Ovary (tissue), 10 donors: ENCODE measurements at places on chromosomes 13 and 19. TPM values are rescaled to one million over a fixed set of nuclear protein-coding genes. Genes with fewer than 3 reads are reported as not detected.

- no peak for DNase-seq
Measured at GRCh38 chr13:94713561-94714182, 1.3 kb upstream of the SOX21 start.

DNA sequence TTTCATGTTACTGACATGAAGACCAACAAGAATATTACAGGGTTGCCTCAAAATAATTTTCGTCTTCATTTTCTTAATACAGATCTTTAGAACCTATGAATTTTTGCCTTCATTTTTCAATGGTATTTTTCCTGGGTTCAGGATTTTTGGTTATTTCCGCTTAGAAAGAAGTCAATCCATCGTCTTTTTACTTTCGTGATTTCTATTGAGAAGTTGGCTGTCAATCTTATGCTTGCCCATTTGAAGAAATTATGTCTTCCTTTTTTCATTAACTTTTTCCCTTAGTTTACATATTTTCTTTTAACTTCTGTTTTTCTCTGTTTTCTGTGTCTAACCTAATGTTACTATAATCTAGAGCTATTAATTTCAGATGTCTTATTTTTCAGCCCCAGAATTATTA is 868.9 kb upstream of the SLC10A2 start:
- no peak for DNase-seq

- no peak for DNase-seq
Measured at GRCh38 chr13:34675626-34676025, 266.4 kb upstream of the NBEA start.

- DNase-seq = no peak
Measured at GRCh38 chr19:7139095-7139494, 69.6 kb downstream of the ZNF557 start.

- no peak for DNase-seq
Measured at GRCh38 chr13:20825477-20825875, 51.7 kb upstream of the EEF1AKMT1 start.

- DNase-seq = no peak
Measured at GRCh38 chr13:97212601-97213040, 9.5 kb upstream of the MBNL2 start.

DNA sequence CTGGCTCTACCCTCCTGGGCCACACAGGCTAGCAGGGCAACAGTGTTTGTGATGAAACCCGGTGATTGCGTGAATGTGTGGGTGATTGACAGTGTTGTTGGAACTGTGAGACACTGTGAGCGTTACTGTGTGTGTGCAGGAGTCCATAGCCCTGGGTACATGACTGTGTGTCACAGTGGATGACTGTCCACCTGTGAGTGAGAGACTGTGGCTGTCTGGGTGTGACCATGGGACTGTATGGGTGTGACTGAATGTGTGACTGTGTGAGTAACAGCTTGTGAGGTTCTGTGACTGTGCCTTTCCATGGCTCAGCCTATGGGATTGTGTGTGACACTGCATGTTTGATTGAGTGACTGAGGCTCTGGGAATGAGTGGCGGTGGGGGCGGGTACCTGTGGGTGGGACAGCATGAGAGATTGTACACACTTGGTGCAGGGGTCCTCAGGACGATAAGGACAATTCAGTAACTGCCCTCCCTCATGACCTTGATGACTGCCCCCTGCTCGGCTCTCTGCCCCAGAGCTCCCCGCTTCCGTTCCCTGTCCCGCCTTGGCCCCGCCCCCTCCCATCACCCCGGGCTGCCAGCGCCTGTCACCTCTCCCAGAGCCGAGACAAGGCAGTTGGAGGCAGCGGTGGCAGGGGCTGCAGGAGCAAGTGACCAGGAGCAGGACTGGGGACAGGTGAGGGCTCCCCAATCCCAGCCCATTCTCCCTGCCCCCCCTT is at the start of gene GIPR:
Gene GIPR, plus strand, starts transcription at position 602 of the 722 bp plus-strand sequence. CDS start 1,300 bp downstream, outside the sequence.
- DNase-seq = no peak

DNA sequence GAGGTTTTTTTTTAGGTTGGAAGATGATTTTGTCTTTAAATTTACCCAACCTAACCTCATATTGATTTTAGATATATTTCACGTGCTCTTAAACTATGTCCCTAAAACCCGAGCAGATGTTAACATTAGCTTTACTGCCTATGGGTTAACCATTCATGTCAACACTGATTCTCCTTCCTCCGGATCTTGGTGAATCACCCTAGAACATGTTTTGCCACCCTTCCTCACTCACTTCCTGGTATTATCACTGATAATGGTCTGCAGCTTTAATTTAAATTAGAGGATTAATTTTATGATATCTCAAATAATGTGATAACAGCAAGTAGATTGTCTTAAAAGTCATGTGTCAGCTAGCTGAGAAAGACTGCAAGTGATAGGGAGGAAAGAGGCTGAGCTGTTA is 31.9 kb downstream of the HTR2A start:
- no peak for DNase-seq

GRCh38 chr13:113667771-113668490 is 912 bp downstream of the GRK1 start:
- peak; percentile 7 for DNase-seq

- DNase-seq = no peak
Measured at GRCh38 chr13:32538143-32538620, 413 bp downstream of the N4BP2L2 start.

DNA sequence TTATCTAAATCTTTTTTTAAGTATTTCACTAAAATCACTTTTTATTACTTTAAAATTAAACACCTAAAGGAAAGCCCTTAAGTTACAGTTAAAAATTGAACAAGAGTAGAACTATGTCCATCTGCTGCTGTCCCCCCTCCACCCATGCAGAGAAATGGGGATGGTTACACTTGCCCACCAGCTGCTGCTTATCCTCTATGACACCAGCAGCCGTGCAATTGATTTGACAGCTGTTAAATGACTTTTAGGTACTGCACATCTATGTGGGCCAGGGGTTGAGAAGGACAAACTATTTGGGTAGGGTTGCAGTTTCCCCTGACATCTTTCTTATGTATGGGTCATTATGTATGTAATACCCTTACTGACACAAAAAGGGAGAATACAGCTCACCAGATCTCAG is 77.2 kb downstream of the TBC1D4 start:
- no peak for DNase-seq

DNA sequence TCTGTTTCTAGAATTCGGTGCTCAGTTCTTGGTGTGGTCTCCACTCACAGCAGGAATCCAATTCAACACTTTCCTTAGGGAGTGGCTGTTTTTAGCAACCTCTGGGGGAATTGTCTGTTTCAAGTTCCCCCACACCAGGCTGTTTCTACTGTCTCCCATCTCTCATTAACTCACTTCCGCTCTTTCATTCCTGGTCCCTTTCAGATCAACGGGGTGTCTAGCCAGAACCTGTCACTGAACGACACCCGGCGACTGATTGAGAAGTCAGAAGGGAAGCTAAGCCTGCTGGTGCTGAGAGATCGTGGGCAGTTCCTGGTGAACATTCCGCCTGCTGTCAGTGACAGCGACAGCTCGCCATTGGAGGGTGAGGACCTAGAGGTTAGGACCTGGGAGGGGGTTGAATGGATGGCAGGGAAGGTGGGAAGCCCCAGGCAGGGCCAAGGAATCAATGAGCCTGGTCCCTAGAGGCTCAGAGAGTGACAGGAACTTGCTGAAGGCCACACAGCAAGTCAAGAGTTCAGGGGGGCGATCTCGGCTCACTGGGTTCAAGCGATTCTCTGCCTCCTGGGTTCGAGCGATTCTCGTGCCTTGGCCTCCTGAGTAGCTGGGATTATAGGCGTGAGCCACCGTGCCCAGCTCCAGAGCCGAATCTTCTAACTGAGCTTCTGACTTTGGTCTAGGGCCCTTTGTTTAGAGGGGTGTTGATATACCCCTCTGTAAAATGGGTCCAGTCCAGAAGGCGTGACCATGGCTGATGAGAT is 25.5 kb downstream of the TJP3 start:
- no peak for DNase-seq

DNA sequence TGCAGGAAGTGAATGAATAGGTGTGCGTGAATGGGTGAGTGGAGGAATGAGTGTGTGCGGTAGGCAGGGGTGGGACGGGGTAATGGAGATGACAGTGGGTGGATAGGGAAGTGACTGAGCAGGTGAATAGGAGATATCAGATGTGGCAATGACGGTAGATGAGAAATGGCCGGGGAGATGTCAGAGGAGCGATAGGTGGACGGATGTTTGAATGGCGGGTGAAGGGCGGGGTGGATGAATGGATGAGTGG is 1.5 kb downstream of the TTC9B start:
- no peak for DNase-seq

ZNF154 gene
- total RNA-seq = 1.1 TPM

LILRA5 gene
- total RNA-seq = 0.46 TPM

ZNF626 gene
- 30.5 TPM for total RNA-seq

MCF2L gene
- total RNA-seq = 10.7 TPM

NAPSA gene
- 1.0 TPM for total RNA-seq

EID2B gene
- total RNA-seq = 6.6 TPM

CLIP3 gene
- 54.9 TPM for total RNA-seq
